ENCODE measurements at places on chromosomes 11 and 22.

- DNase-seq: peak; percentile 82
Observed at GRCh38 chr11:68469122-68469521, 8.6 kb downstream of the PPP6R3 start.

- DNase-seq: no peak
Observed at GRCh38 chr22:31588970-31589675, 72.9 kb downstream of the PISD start.

- DNase-seq: no peak
Observed at GRCh38 chr22:45683248-45683647, 11.6 kb downstream of the ATXN10 start.

DNA sequence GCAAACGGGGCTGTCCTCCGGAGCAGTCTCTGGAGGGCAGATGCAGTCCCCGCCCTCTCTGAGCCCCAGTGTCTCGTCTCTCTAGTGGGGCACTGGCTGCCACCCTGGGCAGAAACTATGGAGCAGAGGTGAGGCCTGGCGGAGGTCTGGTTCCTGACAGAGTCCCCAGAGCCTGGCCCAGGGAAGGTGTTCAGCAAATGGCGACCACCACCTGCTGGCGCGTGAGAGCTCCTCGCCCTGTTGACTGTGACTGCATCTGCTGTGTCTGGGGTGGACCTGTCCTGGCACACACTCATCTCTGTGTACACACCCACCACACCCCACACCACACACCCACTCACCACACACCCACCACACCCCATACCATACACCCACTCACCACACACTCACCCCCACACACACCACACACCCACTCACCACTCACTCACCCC is 18.3 kb upstream of the TTLL12 start:
- DNase-seq: no peak

GRCh38 chr22:49936018-49936972 is 17.9 kb downstream of the CRELD2 start:
- peak; percentile 91 for DNase-seq

Measured in fibroblast of villous mesenchyme (primary cell).